ENCODE measurements at places on chromosomes 7 and 10. TPM values are rescaled to one million over a fixed set of nuclear protein-coding genes. Genes with fewer than 3 reads are reported as not detected.
A peak's percentile ranks its signal among the peaks of the same experiment; 100 is the strongest.

The PLXNA4 gene
- 2.6 TPM for polyA plus RNA-seq

The MBL2 gene
- polyA plus RNA-seq: not detected

The GIMAP1 gene
- 2.9 TPM for polyA plus RNA-seq

The OR13A1 gene
- not detected for polyA plus RNA-seq

The CRYGN gene
- polyA plus RNA-seq: 0.22 TPM

The H2BK1 gene
- not detected for polyA plus RNA-seq

The SLC16A12 gene
- 1.9 TPM for polyA plus RNA-seq

The ANLN gene
- 19.4 TPM for polyA plus RNA-seq

The FZD8 gene
- 24.5 TPM for polyA plus RNA-seq

The ZNF22 gene
- 39.4 TPM for polyA plus RNA-seq

DNA sequence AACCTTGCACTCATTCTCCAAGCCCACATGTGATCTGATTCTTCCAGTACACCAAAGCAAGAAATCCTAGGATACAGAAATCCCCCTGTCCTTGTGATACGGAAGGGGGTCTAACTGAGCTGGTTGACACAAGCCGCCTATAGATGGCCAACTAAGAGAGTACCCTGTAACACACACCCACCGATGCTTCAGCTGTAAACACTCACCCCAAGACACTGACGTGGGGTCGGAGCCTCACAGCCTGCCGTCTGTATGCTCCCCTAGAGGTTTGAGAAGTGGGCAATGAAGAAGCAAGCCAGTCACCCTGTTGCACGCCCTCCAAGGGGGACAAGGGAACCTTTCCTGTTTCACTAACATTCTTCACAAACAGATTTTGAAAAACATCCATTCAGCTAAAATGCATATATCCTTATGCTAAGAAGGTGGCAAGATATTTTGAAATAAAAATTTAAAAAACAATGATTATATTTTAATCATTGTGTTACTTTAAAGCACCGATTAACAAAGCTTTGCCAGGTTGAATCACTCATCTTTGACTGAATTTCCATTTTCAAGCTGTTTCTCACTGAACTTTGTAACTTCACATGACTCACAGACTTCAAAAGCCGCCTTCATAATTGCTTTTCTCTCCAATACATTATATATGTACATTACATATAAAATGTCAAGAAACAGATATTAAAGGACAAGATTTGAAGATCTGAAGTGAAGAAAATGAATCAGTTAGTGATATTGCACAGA lies 329.3 kb downstream of the ARL4A start:
- no peak for DNase-seq

- no peak for DNase-seq
Measured at GRCh38 chr7:158353606-158354570, 233.7 kb downstream of the PTPRN2 start.

GRCh38 chr10:14820010-14820774 lies 17.6 kb downstream of the CDNF start:
- no peak for DNase-seq

- no peak for DNase-seq
Measured at GRCh38 chr10:74909670-74910069, 83.3 kb downstream of the KAT6B start.

- DNase-seq: no peak
Measured at GRCh38 chr7:155683098-155683497, 38.6 kb downstream of the RBM33 start.

- no peak for DNase-seq
Measured at GRCh38 chr10:48504141-48504885, 100.6 kb downstream of the ARHGAP22 start.

GRCh38 chr7:98222533-98223195 lies 11.4 kb downstream of the BHLHA15 start:
- DNase-seq: no peak

DNA sequence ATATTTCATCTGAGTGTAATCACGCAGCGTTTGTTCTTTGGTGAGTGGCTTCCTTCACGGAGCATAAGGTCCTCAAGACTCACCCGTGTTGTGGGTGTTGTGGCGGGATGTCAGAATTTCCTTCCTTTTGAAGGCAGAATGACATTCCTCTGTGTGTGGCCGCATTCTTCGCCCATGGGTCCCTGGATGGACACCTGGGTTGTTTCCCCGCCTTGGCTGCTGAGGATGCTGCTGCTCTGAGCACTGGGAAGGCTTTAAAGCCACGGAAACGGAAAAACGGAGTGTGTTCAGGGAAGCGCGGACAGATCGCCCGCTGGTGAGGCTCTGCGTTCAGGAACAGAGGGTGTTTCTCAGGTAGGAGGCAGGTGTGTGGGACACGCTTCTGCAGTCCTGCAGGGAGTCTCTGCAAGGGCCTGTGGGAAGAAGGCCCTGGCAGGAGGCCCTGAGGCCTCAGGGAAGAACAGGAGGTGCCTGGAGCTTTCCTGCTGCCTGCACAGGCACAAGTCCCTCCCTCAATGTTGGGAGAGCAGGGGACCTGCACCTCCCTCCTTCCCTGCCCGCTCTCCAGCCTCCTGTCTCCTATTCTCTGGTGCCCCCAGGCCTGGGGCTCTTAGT lies 35.7 kb upstream of the SHH start:
- DNase-seq: no peak

GRCh38 chr10:35219891-35220890 lies 93.5 kb downstream of the CREM start:
- no peak for DNase-seq

DNA sequence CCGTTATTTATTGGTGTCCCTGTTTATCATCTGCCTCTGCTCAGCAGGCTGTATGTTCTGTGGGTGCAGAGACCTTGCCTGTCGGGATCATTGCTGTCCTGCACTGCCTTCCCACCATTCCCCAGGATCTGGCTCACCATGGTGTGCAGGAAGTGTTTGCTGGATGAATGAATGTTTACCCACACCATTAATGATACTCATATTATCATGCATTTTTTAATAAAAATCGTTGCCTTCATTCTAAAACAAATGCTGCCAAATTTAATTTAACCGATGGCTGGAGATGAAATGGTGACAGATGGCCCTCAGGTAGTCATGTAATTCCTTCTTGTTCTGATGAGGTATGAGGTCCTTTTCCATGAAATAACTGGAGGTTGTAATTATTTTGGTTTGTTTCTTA lies 22.5 kb downstream of the PLPP4 start:
- DNase-seq: no peak

GRCh38 chr7:77413861-77414424 lies 2.2 kb downstream of the GSAP start:
- DNase-seq: no peak

DNA sequence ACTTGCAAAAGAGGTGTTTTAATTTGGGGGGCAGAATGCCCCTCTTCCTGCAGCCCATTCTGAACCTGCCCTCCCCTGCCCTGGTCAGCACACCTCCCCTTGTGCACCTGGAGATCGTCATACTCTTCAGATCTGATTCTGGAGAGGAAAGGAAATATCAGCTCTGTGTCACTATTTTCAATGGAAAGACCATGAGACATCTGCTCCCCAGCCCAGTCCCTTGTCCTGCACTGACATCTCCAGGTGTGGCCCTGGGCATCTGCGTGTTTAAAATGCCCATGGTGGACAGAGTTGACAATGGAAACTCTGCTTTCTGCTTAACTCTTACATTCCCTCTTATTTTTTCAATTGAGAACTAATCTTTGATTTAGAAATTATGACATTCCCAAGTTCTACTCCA lies 41.6 kb upstream of the RASGEF1A start:
- DNase-seq: no peak

GRCh38 chr7:81507221-81507620 lies 262.6 kb downstream of the HGF start:
- DNase-seq: no peak

DNA sequence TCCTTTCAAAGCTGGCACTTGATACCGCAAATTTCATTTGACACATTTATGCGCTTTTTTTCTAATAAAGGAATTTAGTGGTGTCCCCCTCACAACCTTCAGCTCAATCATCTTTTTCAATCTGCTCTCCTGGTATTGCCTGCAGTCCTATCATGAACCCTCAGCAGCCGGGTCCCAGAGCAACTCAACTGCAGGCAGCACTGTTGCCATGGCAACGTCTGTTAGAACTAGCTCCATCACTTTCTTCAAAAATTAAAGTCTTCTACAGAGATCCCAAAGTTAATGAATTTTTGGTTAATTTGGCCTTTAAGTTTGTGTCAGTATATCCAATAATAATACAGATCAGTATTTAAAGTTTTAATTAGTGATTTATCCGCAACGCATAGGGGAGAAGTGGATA lies 136.1 kb upstream of the TARP start:
- no peak for DNase-seq

DNA sequence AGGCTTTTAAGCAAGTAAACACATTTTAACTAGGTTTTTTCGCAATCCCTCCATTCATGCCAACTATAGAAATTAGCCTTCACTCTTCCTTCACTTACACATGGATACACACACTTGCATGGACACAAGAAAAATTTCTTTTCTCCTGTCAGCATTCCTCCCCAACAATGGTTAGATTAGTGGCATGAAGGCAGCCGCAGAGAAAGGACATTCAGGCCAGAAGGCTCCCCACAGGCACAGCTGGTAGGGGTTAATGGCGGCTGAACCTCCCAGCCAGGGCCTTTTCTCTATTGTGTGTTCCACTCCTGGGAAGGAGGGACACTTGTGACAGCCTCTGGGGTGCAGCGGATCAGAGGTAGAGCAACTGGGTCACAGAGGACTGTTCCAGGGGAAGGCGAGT lies 255.0 kb upstream of the SP8 start:
- no peak for DNase-seq

GRCh38 chr7:138799336-138800000 lies 1.5 kb upstream of the ATP6V0A4 start:
- DNase-seq: no peak

DNA sequence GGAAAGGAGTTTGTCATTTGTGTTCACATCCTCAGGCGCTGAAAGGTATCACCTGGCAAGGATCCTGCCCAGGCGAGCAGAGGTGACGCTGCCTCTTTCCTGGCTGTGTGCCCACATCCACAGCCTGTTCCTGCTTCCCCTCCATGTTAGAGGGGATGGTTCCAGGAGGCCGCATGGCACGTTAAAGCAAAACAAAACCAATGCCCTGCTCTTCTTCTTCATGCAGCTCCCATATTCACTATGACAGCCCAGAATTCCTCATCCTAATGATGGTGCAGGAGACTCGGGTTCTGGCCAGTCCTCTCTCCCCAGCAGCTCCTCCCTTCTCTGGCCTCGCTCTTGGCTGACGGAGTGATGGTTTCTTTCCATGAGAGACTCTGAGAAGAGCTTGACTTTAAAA lies 678.5 kb upstream of the ANKRD30A start:
- DNase-seq: peak; percentile 74

DNA sequence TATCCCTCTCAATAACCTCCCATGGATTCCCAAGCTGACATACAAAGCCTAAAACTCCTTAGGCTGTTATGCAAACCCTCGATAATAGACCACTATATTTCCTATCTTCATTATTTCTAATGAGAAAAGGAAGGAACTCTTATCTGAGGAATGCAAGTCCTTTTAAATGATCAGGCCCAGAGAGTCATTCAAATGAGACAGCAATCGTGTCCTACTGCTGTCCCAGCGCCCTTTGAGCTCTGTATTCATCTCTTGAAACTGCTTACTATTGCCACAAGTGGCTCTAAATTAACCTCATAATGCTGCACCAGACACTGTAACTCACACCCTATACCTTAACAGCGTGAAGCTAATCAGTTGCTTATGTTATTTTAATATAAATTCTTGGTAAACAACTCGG lies 182.1 kb upstream of the NAMPT start:
- no peak for DNase-seq

DNA sequence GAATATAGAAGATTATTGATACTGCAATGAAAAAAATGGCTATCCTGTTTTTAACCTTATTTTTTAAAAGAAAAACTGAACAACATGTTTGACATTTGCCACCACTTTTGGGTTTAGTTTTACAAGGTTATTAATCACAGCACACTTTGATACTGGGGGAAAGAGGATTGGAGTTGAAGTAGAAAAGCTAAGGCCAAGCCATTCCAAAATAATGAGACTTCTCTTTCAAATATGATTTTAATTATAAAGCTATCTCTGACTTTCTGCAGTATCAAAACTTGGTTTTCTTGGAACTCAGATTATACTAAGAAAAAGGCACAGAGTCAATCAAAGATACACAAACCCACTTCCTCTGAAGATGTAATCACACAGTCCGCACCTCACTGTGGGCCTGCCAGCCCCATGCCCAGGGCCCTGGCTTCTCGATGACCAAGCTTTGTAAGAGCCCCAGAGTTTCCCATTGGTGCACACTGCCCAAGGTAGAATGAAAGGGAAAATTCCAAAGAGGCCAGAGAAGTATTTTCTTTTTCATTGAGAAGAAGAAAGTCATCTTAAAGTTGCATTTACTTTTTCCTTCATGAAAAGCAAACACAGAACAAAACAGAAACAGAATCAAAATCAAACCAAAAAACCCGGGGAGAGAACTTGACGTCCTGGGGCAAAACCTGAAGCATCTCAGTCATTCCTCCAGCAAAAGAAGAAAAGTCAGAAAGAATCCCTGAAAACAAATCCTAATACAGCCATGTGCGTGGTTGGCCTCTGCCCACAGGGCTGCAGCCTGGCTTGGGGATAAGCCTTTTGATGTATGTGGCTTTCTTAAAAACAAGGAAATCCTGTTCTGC lies 187.7 kb upstream of the KLF6 start:
- DNase-seq: no peak

- no peak for DNase-seq
Measured at GRCh38 chr10:110263164-110263563, 41.6 kb downstream of the SMNDC1 start.

GRCh38 chr7:37048674-37049073 lies 324.4 kb upstream of the AOAH start:
- no peak for DNase-seq

DNA sequence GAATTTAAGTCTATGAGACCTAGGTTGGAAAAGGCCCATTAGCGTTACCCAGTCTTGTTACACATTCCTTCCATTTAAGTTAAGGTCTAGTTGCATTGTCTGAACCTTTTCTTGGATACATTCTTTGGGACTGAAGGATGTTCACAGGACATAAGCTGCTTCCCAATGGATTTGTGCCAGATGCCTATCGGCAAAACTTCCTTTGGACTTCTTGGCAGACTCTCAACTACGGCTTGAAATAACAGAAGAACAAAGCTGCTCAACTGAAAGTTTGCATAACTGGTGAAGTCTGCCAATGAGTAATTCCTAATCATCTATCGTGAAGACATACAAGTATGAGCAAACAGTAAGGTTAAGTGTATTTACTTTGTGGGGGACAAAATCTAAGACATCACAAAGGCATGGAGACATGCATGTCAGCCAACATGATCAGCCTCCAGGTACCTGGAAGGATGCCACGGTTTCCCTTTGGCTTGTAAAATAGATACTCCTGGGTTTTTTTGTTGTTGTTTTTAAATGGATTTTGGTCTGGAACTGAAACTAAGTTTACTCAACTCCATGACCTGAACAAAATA lies 35.4 kb downstream of the MALSU1 start:
- no peak for DNase-seq
